Fibroblast of skin of left biceps (primary cell): ENCODE measurements at places on chromosomes 11 and 22.

- DNase-seq, result no peak
Observed at GRCh38 chr22:38412435-38413084, 42.4 kb downstream of the KCNJ4 start.

DNA sequence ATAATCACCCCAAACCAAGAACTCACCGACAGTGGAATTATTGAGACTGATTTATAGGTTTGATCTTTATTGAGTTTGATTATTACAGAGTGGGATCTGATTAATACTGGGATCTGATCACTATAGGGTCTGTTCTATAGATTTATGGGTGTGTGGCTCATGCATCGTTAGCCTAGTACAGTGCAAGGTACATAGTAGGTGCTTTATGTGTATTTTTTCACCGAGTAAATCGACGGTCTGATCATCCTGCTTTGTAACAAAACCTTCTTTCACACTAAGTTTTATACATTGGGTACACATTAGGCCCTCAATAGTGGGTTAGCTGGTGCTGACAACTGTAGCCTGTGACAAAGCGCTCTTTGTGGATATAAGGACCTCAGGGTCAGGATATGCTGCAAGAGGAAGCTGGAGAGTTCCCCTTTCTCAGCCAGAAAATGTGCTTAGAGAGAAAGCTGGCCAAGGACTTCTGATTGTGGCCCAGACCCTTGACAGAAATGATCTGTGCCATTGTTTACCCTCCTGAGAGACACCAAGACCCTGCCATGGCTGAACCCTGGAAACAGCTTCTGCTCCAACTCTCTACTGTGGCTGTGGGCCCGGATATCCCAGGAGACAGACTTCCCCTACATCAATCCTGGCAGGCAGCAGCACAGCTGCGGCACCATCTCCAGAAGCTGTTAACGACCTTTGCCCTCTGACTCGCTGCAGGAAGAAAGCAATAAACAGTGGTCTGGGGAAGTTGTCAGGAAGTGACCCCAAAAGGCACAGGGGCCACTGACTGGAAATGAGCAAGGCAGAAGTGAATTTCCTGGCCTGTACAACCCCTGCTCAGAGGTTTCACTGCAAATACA, 16.1 kb upstream of the TPP1 start:
- DNase-seq, result no peak

DNA sequence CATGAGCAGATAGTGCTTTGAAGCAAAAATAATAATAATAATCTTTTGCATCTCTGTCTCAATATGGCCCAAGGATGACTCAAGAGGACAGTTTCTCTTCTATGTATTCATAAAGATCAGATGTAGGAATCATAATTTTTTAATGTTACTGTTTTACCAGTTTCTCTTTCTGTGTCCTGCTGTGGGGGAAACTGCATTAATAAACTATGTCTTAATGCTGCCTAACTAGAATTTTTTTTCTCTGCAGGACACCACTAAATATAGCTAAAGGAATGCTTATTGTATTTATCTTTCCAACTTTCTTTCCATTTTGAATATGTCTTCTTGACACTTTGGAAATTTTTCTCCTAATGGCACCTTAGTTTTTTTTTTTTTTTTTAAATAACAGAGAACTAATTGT, 6.5 kb downstream of the FJX1 start:
- no peak for DNase-seq

DNA sequence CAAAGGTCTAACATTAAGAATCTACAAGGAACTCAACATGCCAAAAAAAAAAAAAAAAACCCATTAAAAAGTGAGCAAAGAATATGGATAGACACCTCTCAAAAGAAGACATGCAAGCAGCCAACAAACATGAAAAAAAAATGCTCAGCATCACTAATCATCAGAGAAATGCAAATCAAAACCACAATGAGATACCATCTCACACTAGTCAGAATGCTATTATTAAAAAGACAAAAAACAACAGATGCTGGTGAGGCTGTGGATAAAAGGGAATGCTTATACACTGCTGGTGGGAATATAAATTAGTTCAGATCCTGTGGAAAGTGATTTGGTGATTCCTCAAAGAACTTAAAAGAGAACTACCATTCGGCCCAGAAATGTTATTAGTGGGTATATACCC, 257.7 kb upstream of the PLET1 start:
- no peak for DNase-seq

DNA sequence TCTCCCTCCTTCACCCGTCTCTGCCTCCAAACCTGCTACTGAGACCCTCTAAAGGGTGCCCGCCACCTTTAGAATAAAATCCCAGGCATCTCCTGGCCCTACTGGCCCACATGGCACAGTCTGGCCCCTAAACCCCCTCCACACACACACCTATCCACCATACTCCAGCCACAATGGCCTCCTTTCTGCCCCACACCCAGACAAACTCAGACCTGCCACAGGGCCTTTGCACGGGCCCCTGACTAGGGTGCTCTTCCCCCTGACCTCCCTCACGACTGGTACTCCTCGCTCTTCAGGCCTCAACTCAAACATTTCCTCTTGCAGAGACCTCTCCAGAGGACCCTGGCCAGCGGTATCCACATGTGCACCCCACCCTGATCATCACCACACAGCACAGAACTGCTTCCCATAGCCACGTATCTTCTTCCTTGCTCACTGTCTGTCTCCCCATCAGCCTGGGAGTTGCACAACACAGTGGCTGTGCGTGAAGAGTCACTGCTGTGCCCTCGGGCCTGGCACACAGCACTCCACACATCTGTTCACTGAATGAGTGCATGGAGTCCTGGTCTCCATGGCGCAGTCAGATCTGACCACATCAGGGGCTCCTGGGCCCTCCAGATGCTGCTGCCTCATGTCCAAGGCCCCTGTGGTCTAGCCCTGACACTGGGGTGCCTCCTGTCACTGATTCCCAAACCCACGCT, 66.2 kb upstream of the TCF20 start:
- no peak for DNase-seq

DNA sequence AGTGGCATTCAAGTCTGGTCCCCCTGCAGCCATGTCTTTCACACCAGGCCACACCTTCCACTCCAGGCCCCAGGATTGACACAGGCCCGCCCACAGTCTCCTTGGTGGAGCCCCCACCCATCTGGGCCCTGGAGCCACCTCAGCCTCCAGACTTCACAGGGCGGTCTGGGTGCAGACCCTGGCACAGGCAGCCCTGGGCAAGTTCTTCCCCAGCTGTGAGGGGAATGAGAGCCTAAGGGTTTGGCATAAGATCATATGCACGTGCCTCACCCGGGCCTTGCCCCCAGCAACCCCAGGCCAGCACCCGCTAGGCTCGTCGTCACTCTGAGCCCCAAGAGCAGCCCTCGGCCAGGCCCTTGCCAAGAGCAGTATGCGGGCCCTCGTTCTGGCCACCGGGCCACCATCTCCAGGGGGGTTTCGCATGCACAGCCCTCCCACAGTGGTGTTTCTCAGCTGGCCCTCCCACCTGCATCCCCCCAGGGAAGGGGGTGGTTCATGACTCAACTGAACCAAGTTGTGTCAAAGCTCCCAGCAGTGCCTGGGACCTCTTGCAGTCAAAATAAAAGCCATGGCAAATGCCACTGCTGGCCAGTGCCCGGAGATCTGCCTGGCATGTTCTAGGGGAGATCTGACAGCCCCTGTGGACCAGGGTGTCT, 70.4 kb upstream of the KCNQ1OT1 start:
- no peak for DNase-seq

GRCh38 chr11:95088946-95089619, 563 bp upstream of the ENDOD1 start:
- no peak for DNase-seq
